T-helper 2 cell (primary cell): ENCODE measurements at places on chromosomes 1 and 21.

DNA sequence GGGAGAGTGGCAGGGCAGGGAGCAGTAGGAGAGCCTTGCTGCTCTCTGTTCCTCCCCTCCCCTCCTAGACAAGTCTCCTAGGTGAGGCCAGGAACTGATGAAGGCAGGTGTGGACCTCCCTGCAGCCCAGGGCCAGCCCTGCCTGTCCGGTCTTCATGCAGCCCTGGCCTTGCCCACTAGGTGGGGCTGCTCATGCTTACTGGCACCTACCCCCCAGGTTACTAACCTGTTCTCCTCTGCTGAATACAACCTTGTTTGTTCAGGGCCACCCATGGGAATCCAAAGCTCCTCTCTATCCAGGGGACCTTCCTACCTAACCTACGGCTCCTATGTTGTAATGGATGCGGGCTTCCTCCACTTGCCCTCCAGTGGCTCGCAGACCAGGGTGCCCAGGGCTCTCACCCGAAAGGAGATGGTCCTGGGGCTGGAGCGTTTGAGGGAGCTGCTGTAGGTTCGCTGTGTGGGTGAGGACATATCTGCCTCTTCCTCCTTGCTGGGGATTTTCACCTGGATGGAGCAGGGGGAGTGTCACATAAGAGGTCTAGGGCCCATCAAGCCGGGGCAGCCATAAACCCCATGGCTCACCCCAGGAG lies 7.9 kb upstream of the TNNT2 start:
- no peak for DNase-seq

DNA sequence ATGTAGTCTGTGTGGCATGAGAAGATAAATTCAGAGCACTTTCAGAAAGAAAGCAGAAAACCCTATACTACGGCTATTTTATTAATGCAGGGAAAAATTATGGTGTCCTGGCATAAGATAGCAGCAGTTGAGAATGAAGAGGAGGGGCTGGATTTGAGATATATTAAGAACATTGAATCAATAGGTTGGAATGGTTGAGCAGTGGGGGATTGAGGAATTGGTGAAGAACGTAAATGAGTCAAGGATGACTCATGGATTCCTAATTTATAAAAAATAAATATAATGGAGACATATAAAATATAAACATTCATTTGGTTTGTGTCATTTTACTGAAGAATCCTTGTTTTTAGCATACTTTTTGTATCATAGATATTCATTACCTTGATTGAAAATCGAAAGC lies 234.3 kb upstream of the ADAMTS5 start:
- no peak for DNase-seq

DNA sequence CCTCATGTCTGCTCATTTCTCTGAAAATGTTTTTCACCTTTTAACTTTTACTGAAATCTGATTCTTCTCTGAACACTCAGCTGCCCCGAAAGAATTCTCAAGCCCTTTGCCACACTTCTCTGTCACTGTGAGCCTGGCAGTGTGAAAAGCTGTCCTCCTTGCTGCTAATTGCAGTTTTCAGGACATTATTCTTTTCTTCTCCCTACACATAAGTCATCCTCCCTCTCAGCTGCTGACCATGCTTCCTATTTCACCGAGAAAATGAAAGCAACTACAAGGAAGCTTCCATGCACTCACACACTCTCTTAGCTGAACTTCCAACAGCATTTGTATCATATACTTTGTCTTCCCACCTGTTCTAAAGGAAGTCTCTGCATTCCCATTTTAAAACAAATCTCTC lies 15.8 kb downstream of the OLFM3 start:
- DNase-seq: no peak

DNA sequence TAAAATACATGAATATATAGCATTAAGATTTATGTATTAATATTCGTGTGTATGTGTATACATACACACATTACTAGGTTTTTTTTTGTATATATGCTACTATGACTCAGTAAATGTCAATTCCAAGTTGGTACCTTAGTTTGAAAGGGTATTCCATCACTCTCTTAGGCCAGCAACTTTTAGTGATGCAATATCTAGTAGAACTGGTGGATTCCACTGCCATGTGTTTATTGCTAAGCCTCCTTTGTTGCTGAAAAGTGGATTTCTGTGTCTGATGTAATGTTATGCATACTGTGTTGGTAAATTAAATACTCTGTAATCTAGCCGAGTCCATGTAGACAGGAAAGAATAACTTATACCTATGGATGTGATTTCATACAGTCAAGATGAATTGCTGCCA lies 16.9 kb upstream of the COL11A1 start:
- no peak for DNase-seq

DNA sequence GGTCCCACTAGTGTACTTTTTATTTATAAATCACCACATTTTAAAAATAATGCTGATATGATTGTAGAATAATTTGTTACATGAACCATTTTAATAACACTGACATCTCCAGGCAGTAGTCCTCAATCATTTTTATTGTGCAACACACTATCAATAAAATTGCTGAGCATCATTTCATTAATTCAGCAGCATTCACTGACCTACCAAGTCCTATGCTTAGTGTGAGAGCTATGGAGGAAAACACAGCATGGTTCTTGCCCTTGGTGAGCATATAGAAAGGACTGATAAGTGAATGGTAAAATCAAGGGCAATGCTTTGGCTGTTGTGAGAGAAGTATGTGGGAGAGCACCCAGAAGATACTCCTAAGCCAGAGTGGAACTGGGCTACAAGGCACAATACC lies 119.7 kb downstream of the KCNT2 start:
- DNase-seq: no peak
